ENCODE measurements at places on chromosomes 16 and 17. TPM values are rescaled to one million over a fixed set of nuclear protein-coding genes. Genes with fewer than 3 reads are reported as not detected.
A peak's percentile ranks its signal among the peaks of the same experiment; 100 is the strongest.

DNA sequence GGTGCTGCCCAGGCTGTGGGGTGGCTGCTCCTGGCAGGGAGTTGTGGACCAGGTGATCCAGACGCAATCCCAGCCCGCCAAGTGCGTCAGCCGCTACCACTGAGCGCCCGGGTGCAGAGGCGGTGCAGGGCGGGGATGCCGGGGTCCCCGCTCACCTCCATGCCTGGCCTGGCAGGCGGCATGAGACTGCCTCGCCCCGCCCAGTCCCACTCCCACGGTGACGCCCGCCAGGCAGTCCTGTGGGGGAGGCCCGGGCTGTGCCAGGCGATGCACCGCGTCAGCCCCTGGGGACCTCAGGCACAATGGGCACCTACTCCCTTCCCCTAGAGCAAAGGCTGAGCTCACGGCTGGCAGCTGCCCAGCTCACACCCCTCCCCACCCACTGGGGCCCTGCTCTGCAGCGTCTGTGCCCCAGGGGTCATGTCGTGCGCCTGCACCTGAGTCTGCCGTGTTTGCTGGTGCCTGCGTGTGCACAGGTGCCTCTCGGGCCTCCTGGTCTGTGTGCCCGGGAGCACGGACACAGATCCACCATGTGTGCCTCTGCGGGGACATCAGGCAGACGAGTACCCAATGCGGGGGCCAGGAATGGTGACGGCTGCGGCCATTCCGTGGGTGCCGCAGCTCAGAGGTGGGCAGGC, 5.3 kb downstream of the RPUSD1 start:
- no peak for DNase-seq
- H3K4me1 ChIP-seq: peaks cover 10% of the 10 kb centered on the region
- no peak overlapping the region for H3K27ac ChIP-seq
- peaks cover 9% of the 10 kb centered on the region for H3K36me3 ChIP-seq

DNA sequence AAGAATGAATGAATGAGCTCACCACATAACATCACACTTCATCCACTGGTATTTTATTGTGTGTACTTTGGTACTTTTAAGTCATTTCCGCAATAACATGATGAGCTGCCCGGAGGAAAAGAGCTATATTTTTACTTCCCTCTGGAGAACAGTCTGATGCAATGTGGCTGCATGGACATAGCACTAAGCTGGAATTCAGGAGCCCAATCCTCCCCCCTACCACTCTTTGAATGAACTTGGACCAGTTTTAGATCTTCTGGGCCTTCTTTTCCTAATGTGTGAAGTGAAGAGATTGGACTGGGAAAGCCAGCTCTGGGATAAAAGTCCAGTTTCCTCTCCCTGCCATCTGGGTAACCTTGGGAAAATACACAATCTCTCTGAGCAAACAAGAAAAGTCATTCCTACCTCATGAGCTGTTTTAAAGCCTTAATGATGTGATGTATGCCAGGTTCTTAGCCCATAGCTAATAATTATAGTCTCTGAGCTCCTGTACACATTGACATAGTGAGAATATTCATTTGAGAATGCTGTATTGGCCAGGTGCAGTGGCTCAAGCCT, 79.3 kb downstream of the ABCC12 start:
- no peaks in the 10 kb centered on the region for H3K27me3 ChIP-seq
- no peak overlapping the region for H3K27ac ChIP-seq
- no peaks in the 10 kb centered on the region for H3K4me1 ChIP-seq
- no peak for DNase-seq
- H3K36me3 ChIP-seq: no peaks in the 10 kb centered on the region
- no peak overlapping the region for H3K4me3 ChIP-seq

Gene OR1D5
- total RNA-seq: not detected

DNA sequence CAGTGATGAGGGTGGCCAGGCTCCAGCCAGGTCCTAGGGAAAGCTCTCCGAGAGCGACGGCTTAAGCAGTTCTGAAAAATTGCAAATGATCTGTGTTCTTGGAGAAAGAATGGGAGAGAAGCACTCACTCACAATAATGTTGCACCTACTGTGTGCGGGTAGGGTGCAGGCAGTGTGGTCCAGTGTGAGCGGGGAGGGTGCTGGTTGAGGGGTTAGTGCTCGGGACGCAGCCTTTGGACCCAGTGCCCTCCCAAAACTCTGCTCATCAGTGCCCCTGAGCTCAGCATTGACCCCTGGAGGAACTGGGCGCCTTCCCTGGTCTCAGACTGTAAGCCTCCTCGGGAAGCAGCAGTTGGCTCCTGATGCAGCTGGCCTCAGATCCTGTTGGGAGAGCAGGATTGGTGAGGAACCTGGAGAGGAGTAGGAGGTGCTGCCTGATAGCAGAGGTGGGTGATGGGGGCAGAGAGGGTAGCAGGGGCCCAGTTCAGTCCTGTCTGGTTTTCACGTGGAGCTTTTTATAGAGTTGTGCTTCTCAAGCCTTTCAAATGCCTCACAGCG, 23.6 kb upstream of the ZNF750 start:
- H3K36me3 ChIP-seq: no peaks in the 10 kb centered on the region
- no peak overlapping the region for H3K4me3 ChIP-seq
- H3K4me1 ChIP-seq: no peaks in the 10 kb centered on the region
- no peak overlapping the region for H3K27ac ChIP-seq
- H3K27me3 ChIP-seq: no peaks in the 10 kb centered on the region

DNA sequence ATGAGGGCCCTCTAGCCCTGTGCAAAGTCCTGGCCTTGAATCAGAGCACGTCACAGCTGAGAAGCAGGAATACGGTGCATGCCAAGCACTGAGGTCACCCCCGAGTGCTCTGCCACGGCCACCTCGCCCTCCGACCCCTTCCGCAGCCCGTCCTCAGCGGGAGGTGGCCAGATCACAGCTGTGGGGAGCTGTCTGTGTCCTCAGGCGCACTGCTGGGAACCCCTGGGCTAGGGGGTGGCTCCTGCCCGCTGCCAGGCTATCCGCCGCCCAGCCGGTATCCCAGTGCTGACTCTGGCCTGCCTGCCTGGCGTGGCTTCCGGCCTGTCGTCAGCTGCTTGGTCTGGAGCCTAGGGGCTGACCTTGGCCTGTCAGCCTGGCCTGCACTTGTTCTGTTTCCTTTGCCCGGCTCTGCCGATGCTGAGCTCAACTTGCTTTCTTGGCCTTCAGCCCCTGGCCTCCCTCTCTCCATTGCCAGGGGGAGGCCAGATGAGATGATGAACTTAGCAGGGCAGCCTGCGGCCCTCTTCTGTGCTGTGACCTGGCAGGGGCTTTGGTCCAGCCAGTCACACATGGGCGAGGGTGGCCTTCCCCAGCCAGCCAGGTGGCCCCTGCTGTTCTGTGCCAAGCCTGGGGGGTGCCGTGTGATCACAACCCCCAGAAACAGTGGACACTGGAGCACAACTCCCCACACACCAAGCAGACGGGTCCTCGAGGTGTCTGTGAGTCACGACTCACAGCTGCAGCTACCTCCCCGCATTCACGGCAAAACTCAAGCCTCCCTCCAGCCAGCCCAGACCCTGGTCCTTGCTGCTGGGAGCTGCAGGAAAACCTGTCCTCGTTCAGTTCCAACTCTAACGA, 77.3 kb downstream of the ZDHHC7 start:
- H3K27ac ChIP-seq: peak overlapping the region; percentile 82
- H3K27me3 ChIP-seq: no peaks in the 10 kb centered on the region
- H3K36me3 ChIP-seq: no peaks in the 10 kb centered on the region
- peak; percentile 64 for DNase-seq
- H3K4me1 ChIP-seq: peaks cover 11% of the 10 kb centered on the region

DNA sequence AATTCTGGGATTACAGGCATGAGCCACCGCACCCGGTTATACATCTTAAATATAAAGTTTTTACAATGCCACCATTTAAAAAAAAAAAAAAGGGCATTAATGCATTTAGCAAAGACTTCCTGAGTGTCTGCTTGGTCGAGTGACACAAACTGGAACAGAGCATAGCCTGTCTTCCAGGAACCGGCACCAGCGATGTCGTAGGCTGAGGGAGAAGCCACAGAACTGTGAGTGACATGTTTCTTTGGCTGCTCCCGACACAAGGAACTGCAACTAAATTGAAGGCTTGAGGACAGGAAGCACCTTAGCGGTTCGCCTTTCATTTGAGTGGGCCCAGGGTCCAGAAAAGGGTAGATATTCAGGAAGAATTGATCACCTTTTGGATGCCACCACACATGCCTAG, 717.8 kb downstream of the MAF start:
- no peak overlapping the region for H3K4me3 ChIP-seq
- H3K27ac ChIP-seq: no peak overlapping the region
- no peaks in the 10 kb centered on the region for H3K4me1 ChIP-seq
- H3K27me3 ChIP-seq: no peaks in the 10 kb centered on the region
- H3K36me3 ChIP-seq: no peaks in the 10 kb centered on the region
- DNase-seq: no peak

- H3K4me1 ChIP-seq: no peaks in the 10 kb centered on the region
- no peaks in the 10 kb centered on the region for H3K27me3 ChIP-seq
- H3K36me3 ChIP-seq: peaks cover 59% of the 10 kb centered on the region
- no peak overlapping the region for H3K4me3 ChIP-seq
- no peak overlapping the region for H3K27ac ChIP-seq
Measured at GRCh38 chr16:70331588-70332358, 14.9 kb upstream of the DDX19A start.

DNA sequence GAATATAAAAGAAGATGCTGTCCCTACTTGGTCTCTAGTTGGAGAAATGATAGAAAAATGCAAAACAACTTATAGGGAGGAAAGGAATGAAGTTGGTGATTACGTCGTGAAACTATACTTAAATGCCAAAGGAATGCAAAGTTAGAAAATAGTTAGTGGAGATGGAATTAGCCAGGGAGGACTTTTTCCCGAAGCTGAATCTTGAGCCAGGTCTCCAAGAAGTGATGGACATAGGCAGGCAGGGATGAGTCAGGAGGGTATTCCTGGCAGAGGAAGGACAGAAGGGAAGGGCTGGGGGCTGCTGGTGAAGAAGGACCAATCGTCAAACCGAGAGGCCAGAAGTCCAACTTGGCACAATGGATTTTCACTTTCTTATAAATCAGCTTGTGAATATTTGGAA, 1.8 kb downstream of the SNTB2 start:
- peaks cover 6% of the 10 kb centered on the region for H3K4me1 ChIP-seq
- no peaks in the 10 kb centered on the region for H3K27me3 ChIP-seq
- no peak for DNase-seq
- no peak overlapping the region for H3K27ac ChIP-seq
- peak overlapping the region; percentile 91 for H3K4me3 ChIP-seq

GRCh38 chr16:7161891-7162290, 170.8 kb upstream of the RBFOX1 start:
- H3K4me1 ChIP-seq: no peaks in the 10 kb centered on the region
- no peak overlapping the region for H3K27ac ChIP-seq
- no peaks in the 10 kb centered on the region for H3K36me3 ChIP-seq
- no peak overlapping the region for H3K4me3 ChIP-seq

Gene ABCC6
- 0.53 TPM for total RNA-seq

DNA sequence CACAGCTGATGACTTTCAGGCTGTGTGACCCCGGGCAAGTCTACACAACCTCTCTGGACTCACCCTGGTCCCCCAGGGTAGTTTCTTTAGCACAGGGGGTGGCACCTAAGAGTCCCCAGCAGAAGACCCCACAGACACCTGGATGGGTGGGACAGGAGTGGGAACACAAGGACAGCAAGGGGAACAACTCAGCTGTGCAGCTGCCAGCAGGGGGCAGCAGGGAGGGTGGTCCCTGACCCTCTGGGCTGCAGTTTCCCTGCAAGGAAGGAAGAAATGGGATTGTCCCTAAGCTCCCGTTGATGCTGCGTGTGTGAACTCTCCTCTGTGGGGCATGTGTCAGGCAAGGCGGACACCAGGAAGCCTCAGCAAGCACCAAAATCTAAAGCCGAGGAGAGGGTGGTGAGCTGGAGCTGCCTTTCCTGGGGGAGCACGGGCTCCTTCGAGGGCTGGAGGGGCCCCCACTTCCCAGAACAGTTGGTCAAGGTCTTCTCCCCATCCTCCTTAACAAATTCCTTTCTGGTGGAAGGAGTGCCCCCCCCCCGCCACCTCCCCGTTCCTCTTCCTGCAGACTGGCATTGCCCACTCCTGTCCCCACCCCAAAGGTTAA, 24.1 kb upstream of the CDH5 start:
- H3K36me3 ChIP-seq: no peaks in the 10 kb centered on the region
- H3K4me1 ChIP-seq: no peaks in the 10 kb centered on the region
- H3K4me3 ChIP-seq: no peak overlapping the region
- H3K27me3 ChIP-seq: no peaks in the 10 kb centered on the region
- DNase-seq: no peak

Gene SLC16A5
- 101 TPM for total RNA-seq

Gene PIPOX
- not detected for total RNA-seq

GRCh38 chr16:19186408-19186807, 18.4 kb downstream of the SYT17 start:
- no peak overlapping the region for H3K27ac ChIP-seq
- no peaks in the 10 kb centered on the region for H3K36me3 ChIP-seq
- no peaks in the 10 kb centered on the region for H3K4me1 ChIP-seq
- H3K4me3 ChIP-seq: no peak overlapping the region

GRCh38 chr16:51445250-51445649, 294.2 kb upstream of the SALL1 start:
- DNase-seq: no peak
- no peak overlapping the region for H3K27ac ChIP-seq
- no peak overlapping the region for H3K4me3 ChIP-seq
- no peaks in the 10 kb centered on the region for H3K36me3 ChIP-seq

Gene GNG13
- not detected for total RNA-seq

Gene GLOD4
- total RNA-seq: 148 TPM

- no peak overlapping the region for H3K4me3 ChIP-seq
- H3K27ac ChIP-seq: no peak overlapping the region
- DNase-seq: no peak
- H3K36me3 ChIP-seq: no peaks in the 10 kb centered on the region
- no peaks in the 10 kb centered on the region for H3K27me3 ChIP-seq
Measured at GRCh38 chr16:79836144-79836543, 235.6 kb upstream of the MAF start.

DNA sequence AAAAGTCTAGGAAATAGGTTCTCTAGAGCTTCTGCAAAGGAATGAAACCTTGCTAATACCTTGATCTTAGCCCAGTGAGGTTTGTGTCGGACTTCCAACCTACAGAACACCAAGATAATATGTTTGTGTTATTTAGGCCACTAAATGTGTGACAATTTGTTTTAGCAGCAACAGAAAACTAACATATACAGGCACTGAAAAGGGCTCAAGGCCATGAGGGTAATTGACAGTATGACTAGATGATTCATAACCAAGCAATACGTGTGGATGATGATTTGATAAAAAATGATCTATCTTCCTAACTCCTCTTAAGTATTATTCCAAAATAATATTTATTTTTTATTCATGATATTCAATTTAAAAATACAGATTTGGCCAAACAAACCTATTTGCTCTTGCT, 27.7 kb upstream of the MED13 start:
- no peaks in the 10 kb centered on the region for H3K4me1 ChIP-seq
- H3K27ac ChIP-seq: no peak overlapping the region
- no peaks in the 10 kb centered on the region for H3K36me3 ChIP-seq
- no peak for DNase-seq

All from ascending aorta (tissue), 2 donors.